Panc1 (cell line): ENCODE measurements at places on chromosomes 7 and 10. TPM values are rescaled to one million over a fixed set of nuclear protein-coding genes. Genes with fewer than 3 reads are reported as not detected.

The UTF1 gene
- not detected for total RNA-seq

The ZNF679 gene
- not detected for total RNA-seq

The MRLN gene
- total RNA-seq = not detected

The KCNK18 gene
- total RNA-seq = not detected

DNA sequence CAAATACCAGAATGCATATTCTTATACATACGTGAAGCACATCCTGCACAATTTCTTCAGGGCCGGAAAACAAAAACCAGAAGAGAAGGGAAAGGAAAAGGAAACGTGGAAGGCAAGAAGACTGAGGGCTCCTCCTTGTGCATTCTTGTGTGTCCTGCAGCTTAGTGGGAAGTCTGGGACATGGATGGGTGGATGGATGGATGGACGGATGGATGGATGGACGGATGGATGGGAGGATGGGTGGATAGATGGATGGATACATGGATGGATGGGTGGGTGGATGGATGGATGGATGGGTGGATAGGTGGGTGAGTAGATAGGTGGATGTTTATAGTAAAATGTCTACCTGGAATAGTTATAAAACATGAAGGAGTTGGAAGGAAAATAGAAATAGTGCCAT lies 30.8 kb upstream of the SLC35B4 start:
- no peaks in the 10 kb centered on the region for H3K4me1 ChIP-seq
- H3K27ac ChIP-seq = no peak overlapping the region
- H3K36me3 ChIP-seq = no peaks in the 10 kb centered on the region
- DNase-seq = no peak
- H3K4me3 ChIP-seq = no peak overlapping the region
- peaks cover 21% of the 10 kb centered on the region for H3K27me3 ChIP-seq

- no peaks in the 10 kb centered on the region for H3K36me3 ChIP-seq
- H3K27me3 ChIP-seq = no peaks in the 10 kb centered on the region
- peaks cover 10% of the 10 kb centered on the region for H3K4me1 ChIP-seq
These were observed 20.5 kb upstream of the RASGEF1A start for GRCh38 chr10:43287056-43288007.

- no peak for DNase-seq
- peaks cover 17% of the 10 kb centered on the region for H3K27me3 ChIP-seq
- H3K36me3 ChIP-seq = no peaks in the 10 kb centered on the region
- H3K4me1 ChIP-seq = peaks cover 6% of the 10 kb centered on the region; the same call in 1 of the 2 replicates
These were observed 31.8 kb downstream of the SVOPL start for GRCh38 chr7:138669364-138669763.

- peaks cover 13% of the 10 kb centered on the region for H3K4me1 ChIP-seq
- no peak overlapping the region for H3K4me3 ChIP-seq
- peak; percentile 67 for DNase-seq
- H3K27me3 ChIP-seq = no peaks in the 10 kb centered on the region
These were observed 19.1 kb upstream of the SOSTDC1 start for GRCh38 chr7:16484453-16485158.

DNA sequence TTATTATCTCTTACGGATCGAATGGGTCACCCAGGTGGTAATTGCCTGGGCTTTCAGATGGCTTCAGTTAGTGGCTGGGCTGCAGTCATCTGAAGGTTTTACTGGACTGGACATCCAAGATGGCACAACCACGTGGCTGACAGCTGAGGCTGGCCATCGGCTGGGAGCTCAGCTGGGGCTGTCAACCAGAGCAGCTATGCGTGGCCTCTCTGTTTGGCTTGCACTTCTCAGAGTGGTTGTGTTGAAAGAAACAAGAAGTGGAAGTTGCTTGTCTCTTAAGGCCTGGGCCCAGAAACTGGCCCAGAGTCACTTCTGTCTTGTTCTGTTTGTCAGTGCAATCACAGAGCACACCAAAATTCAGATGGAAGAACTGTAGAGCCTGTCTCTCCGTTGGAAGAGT lies 5.7 kb upstream of the GDI2 start:
- DNase-seq = no peak
- H3K27ac ChIP-seq = no peak overlapping the region
- H3K27me3 ChIP-seq = no peaks in the 10 kb centered on the region

DNA sequence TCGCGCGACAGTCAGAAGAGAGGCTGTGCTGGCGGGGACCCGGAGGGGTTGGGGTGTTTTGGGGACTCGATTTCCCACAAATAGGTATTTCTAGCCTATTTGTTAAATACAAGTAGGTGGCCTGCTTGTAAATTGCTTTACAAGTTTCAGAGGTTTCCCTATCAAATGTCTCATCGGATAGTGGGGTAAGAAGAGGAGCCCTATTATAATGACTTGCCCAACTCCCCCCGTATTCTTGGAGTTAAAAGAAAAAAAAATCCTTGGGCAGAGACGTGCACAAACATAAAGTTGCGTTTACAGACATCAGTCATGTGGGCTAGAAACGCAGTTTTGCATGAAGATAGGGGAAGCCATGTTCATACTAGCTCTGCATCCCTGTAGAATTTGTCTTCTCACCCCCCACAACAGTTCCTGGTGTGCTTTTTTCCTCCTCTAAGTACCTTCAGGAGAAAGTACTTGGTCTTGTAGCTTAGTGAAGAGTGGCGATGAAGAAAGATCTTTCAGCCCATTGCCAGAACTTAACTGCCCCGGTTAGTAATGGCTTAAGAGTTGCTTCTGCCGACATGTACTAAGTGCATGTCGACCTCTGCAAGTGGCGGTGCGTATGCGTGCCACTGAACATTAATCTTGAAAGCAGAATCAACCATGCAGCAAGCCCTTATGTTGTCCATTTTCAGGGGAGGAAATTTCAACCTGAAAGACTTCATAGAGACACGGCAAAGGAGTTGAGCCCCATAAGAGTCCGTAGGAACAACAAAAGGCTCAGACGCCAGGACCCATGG lies 832 bp upstream of the TIAL1 start:
- no peak for DNase-seq
- peaks cover 31% of the 10 kb centered on the region for H3K4me1 ChIP-seq
- H3K27me3 ChIP-seq = no peaks in the 10 kb centered on the region
- H3K27ac ChIP-seq = peak overlapping the region; percentile 96
- H3K36me3 ChIP-seq = peaks cover 19% of the 10 kb centered on the region

- H3K36me3 ChIP-seq = no peaks in the 10 kb centered on the region; the same call in 1 of the 2 replicates
- no peaks in the 10 kb centered on the region for H3K4me1 ChIP-seq
- no peak overlapping the region for H3K4me3 ChIP-seq
- no peak overlapping the region for H3K27ac ChIP-seq
- no peaks in the 10 kb centered on the region for H3K27me3 ChIP-seq
These were observed 25.2 kb downstream of the SMNDC1 start for GRCh38 chr10:110279407-110279986.

GRCh38 chr7:30894009-30894408 lies 17.6 kb upstream of the AQP1 start:
- peaks cover 13% of the 10 kb centered on the region for H3K4me1 ChIP-seq
- no peak overlapping the region for H3K4me3 ChIP-seq
- no peaks in the 10 kb centered on the region; the same call in none of the 2 replicates for H3K27me3 ChIP-seq

DNA sequence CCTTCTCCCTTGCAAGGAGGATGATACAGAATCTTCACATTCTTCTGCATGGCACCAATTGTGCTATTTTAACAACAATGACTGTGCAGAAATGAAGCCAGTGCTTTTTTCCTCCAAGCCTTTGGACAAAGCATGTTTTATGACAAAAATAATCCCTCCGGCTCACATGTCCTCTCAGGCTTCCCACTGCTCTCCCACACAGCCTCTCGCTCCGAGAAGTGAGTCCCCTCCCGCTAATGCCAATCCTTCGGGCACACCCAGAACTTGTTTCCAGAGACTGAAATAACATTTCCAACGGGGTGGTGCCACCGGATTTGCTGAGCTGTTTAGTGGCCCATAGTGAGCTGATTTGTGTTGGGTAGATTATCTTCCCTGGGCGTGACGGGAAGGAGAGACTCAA lies 35.8 kb downstream of the RBM17 start:
- no peak for DNase-seq
- no peaks in the 10 kb centered on the region for H3K36me3 ChIP-seq
- H3K27me3 ChIP-seq = no peaks in the 10 kb centered on the region
- no peak overlapping the region for H3K27ac ChIP-seq
- no peak overlapping the region for H3K4me3 ChIP-seq

GRCh38 chr10:126838316-126838715 lies 66.9 kb upstream of the DOCK1 start:
- DNase-seq = no peak
- H3K4me1 ChIP-seq = no peaks in the 10 kb centered on the region
- no peak overlapping the region for H3K27ac ChIP-seq
- H3K36me3 ChIP-seq = no peaks in the 10 kb centered on the region
- H3K27me3 ChIP-seq = 0 out of 2 replicates have a peak, but pooled peaks cover 3% of the 10 kb centered on the region

DNA sequence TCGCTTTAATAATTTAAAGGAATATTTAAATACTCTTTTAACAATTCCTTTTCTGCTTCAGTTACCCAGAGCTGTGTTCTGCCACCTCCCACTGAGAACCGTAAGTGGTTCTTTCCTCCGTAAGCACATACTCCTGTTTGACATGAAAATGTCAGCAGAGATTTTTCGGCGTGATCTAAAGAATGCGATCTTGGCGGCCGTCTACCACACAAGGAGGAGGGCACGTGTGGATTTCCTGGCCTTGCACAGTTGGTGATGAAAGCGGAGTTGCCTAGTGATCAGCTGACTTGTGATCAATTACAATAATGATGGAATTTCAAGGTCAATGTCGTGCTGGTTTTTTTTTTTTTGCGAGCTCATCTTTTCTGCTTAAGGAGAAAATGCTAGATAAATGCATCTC lies 35.6 kb upstream of the INSIG1 start:
- H3K27me3 ChIP-seq = no peaks in the 10 kb centered on the region
- no peak for DNase-seq
- no peaks in the 10 kb centered on the region for H3K4me1 ChIP-seq
- no peak overlapping the region for H3K4me3 ChIP-seq
- no peaks in the 10 kb centered on the region for H3K36me3 ChIP-seq

GRCh38 chr7:27999829-28000228 lies 180.8 kb downstream of the JAZF1 start:
- H3K27me3 ChIP-seq = no peaks in the 10 kb centered on the region
- H3K4me1 ChIP-seq = peaks cover 6% of the 10 kb centered on the region
- DNase-seq = no peak
- no peaks in the 10 kb centered on the region for H3K36me3 ChIP-seq
- no peak overlapping the region for H3K4me3 ChIP-seq

DNA sequence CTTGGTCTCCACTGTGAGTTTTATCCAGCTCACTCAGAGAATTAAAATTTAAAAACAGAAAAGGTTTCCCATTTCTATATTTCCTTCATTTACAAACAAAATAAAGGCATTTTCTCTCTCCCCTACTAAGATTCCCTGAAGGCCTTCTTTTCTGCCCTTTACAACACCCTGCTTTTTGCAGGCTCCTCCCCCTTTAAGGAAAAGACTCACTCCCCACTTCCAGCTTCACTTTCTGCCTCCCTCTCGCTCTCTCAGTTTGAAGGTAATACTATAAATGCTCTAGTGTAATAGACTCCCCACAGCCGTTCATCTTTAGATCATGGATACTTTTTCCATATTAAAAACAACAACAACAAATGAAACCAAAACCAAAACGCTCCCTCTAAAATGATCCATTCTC lies 53.3 kb downstream of the CDHR3 start:
- no peak for DNase-seq
- no peak overlapping the region for H3K27ac ChIP-seq
- H3K36me3 ChIP-seq = no peaks in the 10 kb centered on the region
- no peak overlapping the region for H3K4me3 ChIP-seq
- no peaks in the 10 kb centered on the region; the same call in 1 of the 2 replicates for H3K4me1 ChIP-seq
- H3K27me3 ChIP-seq = no peaks in the 10 kb centered on the region

DNA sequence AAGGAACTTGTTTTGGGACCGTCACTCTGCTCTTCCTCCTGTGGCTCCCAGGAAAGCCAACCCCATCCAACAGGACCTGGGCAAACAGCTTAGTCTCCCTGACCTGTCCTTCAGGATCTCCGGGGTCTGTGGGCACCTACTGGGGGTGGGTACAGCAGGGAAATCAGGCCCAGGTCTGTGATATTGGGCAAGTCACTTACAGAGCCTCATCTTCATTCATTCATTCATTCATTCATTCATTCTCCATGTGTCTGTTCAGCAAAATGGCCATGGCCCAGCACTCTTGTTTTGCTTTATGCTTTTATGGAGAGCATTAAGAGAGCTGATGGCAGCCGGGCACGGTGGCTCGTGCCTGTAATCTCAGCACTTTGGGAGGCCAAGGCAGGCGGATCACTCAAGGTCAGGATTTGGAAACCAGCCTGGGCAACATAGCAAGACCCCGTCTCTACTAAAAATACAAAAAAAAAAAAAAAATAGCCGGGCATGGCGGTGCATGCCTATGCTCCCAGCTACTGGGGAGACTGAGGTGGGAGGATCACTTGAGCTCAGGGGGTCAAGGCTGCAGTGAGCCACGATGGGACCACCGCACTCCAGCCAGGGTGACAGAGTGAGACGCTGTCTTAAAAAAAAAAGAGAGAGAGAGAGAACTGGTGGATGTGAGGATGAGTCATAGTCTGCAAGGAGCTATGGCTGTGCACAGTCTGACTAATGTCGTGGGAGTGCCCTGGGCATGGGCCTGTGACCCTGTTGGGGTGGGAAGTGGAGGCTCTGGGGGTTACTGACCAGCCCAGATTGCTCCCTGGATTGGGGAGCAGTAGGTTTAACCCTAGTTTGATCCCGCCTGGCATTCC lies 54.3 kb downstream of the CLIP2 start:
- no peak overlapping the region for H3K4me3 ChIP-seq
- no peaks in the 10 kb centered on the region for H3K27me3 ChIP-seq
- peak; percentile 27 for DNase-seq
- 0 out of 2 replicates have a peak, but pooled peaks cover 5% of the 10 kb centered on the region for H3K4me1 ChIP-seq
- H3K36me3 ChIP-seq = no peaks in the 10 kb centered on the region
- no peak overlapping the region for H3K27ac ChIP-seq

DNA sequence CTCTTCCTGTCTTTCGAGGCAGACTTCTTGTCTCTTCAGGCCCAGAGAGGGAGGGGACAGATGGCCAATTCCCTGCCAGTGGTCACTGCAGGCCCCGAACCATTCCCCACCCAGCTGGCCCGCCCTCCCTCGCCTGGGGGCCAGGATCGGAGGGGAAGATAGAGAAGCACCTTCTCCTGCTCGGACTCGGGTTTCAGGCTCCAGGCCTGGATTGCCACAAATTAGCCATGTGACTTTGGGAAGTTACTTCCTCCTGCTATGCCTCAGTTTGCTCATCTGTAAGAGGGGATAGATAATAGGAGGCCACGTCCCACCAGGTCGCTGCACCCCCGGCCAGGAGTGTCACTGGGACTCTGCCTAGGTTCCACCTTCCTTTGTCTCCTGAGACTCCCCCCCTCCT lies 24.8 kb upstream of the PPP2R2D start:
- H3K4me3 ChIP-seq = no peak overlapping the region
- H3K36me3 ChIP-seq = no peaks in the 10 kb centered on the region
- no peak overlapping the region for H3K27ac ChIP-seq
- DNase-seq = no peak
- peaks cover 8% of the 10 kb centered on the region for H3K4me1 ChIP-seq
- peaks cover 13% of the 10 kb centered on the region for H3K27me3 ChIP-seq

DNA sequence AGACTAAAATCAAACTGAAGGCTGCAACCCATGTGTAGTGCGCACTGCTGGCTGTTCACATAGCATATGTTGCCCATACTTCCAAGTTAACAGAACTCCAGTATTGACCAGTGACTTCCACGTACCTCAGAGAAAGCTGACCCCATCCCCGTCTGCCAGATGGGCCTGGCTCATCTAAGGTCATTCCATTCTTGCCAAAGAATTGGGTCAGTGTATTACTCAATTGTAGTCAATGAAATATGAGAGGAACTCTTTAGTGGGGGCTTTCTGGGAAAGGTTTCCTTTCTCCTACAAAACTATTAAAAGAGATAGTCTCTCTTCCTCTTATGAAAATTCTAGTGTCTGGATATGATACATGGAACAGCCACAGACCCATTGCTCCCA lies 238.6 kb downstream of the COBL start:
- H3K4me1 ChIP-seq = no peaks in the 10 kb centered on the region
- no peak overlapping the region for H3K27ac ChIP-seq
- peaks cover 6% of the 10 kb centered on the region; the same call in 1 of the 2 replicates for H3K27me3 ChIP-seq
- no peak for DNase-seq
- H3K36me3 ChIP-seq = no peaks in the 10 kb centered on the region
